ENCODE measurements at places on chromosomes 12 and 14.

DNA sequence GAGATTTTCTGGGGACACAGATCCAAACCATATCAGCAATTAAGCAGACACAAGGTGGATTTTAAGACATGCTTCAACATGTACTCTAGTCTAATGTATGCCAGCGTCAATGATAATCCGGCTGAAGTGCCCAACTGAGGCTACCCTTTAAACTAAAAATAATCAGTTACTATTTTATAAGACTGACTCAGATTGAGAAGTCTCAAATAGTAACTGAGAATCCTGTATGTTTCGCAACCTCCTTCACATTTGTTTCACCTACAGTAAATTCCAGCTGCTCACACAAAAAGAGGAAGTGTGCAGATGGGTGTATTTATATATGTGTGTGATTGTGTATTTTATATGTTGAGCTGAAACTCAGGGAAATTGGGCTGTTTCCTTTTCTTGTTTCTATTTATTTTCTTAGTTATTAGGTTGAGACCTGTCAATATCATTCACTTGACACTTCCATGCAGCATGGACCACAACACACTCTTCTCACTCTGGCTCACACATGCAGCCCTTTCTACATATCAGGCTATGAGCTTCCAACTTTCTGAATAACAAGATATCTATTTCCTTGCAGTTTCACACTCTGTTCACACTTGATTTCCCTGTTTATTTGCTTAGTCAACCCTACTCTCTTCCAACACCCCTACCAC lies 1224.9 kb upstream of the TMEM132C start:
- no peak for DNase-seq

- no peak for DNase-seq
Measured at GRCh38 chr14:93042968-93043940, 72.5 kb downstream of the ITPK1 start.

- DNase-seq = no peak
Measured at GRCh38 chr14:52269982-52270381, 2.5 kb downstream of the PTGDR start.

GRCh38 chr12:47947341-47947740 lies 16.1 kb upstream of the TMEM106C start:
- no peak for DNase-seq

DNA sequence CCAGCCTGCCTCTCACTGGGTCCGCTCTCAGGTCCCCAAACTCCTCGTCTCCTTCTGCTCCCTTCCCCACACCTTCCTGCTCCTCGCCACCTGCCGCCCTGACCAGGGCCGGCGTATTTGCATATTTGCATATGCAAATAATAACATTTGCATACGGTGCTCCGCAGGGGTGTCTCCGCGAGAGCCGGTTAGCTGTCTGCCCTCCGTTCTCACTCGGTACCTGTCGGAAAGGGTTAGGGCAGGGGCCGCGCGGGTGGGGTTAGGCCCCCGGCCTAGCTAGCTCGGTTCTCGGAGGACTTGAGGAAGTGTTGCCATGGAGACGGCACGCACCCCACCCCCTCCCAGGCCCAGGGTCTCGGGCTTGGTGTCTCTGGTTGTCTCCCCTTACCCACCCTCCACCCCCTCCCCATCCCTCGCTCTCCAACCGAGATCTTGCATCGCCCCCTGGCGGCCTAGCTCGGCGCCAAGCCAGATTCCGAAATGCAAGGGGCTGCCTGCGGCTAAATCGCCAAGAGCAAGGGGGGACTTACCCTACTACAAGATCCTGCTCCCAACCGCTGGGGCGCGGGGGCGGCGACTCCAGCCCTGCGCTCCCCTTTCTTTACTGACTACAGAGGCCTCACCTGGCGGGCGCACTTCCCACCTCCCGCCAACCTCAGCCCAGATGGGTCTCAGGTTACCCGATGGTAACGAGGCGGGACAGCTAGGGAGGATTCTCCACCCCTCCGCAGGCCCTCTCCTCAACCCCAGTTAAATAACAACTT lies 8.1 kb downstream of the STAC3 start:
- peak; percentile 76 for DNase-seq

Data from activated CD4-positive, alpha-beta T cell treated with anti-CD3 and anti-CD28 coated beads, Interleukin-2, Interleukin-6, amounts not matched to agents 100 ng/mL and 50 ng/mL, durations not matched to agents 16 hours and 8 hours (primary cell).